SHP77 (cell line): ENCODE measurements at places on chromosomes 2 and 18.

DNA sequence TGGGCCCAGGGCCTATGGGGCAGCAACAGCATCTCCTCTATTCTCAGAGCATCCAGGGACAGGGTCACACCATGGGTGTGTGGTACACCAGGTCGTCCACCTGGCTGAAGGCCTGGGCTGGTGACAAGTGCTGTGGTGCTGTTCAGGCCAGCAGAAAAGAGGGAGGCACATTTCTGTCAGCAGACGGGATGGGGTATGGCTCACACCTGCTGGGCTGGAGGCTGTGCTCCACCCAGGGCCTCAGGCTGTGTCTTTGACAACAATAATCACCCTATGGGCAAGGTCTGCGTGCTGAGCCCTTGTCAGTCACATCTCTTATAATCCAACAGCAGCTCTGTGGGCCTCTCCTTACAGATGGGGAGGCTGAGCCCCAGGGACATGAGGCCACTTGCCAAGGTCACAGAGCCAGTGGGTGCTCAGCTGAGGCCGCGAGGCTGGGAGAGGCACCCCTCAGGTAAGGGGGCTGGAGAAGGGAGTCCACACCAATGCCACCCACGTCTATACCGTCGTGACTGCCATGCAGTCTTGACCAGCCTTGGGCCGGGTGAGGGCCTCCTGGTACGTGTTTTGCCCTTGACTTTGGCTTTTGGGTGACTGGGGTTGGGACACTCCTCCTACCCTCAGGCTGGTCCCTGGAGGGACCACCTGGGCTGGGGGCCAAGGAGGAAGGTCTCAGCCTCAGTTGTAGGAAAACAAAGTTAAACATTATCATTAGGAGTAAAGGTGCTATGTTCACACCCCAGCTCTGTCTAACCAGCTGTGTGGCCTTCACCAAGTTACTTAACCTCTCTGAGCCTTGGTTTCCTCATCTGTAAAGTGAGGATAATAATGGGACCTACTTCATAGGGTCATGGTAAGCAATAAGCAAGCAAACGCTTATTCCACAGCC, 5.6 kb upstream of the HS6ST1 start:
- DNase-seq, result no peak

GRCh38 chr2:10449486-10449831, 1.3 kb upstream of the ODC1 start:
- peak; percentile 26 for DNase-seq

GRCh38 chr2:86068136-86068588, 37.5 kb downstream of the POLR1A start:
- DNase-seq, result peak; percentile 89

DNA sequence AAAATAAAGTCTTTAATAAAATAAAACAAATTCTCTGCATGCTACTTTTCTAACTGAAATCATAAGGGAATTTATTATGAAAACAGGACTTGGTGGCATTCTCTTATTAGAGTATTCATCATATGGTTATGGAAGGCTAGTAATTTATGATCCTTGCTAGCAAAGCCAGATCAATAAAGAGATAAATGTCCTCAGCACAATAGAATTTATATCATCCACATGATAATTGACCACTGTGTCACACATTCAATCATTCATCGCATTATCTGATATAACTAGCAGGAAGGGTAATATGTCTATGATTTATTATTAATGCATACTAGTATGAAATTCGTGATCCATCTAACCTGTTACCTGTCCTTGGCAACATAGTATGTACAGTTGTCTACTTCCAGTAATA, 175.8 kb downstream of the MYO3B start:
- DNase-seq, result no peak

DNA sequence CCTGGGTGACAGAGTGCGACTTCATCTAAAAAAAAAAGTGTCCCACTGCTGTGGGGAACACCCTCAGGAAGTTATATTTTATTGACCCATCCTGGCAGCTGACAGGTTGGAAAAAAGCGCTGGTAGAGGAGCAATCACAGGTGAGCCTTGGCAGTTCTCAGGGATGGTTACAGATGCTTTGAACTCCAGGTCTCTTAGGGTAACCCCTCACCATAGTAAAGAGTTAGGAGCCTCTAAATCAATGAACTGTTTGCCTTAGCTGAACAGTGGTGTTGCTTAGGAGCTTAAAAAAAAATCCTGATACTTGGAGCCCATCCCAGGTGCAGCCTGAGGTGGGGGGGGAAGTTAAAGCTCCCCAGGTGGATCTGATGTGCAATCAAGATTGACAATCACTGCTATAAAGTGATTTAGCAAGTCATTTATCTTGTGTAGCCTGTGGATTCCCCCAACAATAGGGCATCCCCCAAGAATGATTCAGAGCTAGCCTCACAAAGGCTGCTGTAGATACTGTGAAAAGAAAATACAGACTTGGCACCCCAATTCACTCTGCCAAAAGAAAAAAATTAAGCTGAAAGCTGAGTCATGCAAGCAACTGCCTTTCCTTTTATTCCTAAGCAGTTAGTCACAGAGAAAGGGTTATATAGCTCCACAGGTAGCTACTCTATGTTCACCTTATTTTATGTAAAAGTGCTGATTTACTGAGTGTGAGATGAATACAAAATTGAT, 14.8 kb downstream of the SLC16A14 start:
- no peak for DNase-seq

GRCh38 chr2:60157283-60157682, 396.2 kb downstream of the BCL11A start:
- DNase-seq, result no peak

- no peak for DNase-seq
Measured at GRCh38 chr2:172293952-172294351, 133.4 kb upstream of the ITGA6 start.

DNA sequence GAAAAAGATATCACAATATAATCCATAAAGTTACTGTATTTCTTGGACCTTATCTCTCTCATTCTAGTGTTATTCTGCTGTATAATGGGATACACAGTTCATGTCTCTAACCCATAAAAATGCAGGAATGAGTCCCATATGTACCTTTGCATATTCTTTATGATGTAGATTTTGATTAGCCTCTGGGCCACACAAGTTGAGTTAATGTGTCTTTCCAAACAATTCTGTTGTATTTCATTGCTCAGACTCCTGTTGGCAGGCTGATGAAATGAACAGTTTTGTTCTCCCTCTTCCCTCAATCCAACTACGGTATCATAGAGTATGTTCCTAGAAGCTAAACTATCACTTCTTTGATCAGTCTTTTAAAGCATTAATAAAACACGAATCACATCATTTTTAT, 113.2 kb upstream of the SATB2 start:
- no peak for DNase-seq
